Stimulated activated CD8-positive, alpha-beta memory T cell treated with anti-CD3 and anti-CD28 coated beads, Interleukin-15, amount 100 ng/mL, for 24 hours (primary cell): ENCODE measurements at places on chromosomes 5 and 9.

DNA sequence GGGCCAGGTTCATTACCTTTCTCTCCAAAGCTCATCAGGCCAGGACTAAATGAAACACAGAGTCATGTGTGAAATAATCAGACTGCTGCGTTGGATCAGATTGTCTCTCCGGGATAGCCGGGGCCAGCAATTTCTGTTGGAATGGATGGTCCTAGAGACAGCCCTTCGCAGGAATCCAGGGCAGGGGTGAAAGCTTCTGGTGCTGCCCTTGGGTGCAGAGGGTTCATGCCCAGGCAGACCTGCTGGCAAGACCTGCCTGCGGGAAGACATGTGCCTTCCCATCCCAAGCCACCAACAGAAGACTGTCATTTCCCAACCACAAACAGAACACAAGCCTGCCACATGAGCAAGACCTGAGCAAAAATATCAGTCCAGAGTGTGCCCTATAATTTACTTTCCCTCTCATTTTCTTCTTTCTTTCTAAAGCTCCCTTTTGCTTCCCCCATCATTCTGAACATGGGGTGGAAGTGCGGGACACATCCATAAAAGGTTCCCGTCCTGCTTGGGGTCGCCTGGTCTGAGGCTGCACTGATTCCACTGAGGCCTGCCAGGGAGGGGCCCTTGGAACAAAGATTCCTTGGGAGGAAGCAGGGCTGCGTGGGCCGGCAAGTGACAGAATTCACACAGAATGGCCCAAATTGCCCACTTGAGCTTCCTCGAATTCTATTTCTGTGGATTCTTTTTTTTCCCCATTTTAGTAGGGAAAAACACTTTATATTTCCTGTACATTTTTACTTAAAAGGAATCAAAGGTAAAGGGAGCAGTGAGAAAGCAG, 57.3 kb downstream of the UBE2QL1 start:
- no peak for DNase-seq

DNA sequence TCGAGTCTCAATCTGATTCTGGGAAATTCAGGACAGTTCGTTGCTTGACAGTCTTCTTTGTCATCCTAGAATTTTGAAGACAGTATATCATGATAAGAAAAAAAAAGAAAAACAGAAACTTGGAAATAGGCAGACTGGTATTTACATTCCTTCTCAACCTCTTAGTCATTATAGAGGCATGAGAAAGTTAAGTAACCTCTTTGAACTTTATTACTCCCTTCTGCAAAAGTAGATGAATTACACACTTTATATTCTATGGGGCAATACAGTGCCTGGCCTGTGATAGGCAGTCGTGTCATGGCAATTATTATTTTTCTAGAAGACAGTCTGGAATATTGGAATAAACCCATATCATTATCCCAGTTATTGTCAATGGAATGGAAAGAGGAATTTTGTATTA, 828.9 kb downstream of the TLR4 start:
- DNase-seq, result no peak

- no peak for DNase-seq
Observed at GRCh38 chr9:78769690-78770089, 472.8 kb downstream of the PSAT1 start.

- DNase-seq, result no peak
Observed at GRCh38 chr9:32359452-32359851, 25.0 kb upstream of the ACO1 start.

DNA sequence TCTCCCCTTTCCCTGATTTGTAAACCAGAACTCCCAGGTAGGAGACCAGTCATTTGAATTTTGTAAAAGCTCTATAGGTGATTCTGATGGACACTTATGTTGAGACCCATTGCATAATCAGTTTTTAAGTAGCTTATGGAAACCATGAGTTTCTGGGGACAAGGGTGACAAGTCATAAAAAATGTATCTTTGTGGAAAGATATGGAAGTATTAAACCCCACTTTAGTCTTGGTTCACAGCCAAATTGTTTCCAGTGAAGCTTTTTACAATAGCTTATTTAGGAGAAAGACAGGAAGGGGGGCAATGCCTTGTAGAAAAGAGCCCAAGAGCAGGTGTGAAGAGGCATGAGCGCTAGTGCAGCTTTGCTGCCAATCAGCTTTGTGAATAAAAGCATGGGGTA, 453 bp upstream of the CCL28 start:
- no peak for DNase-seq
